ENCODE measurements at places on chromosomes 1 and 21.
A peak's percentile ranks its signal among the peaks of the same experiment; 100 is the strongest.

GRCh38 chr1:203289982-203290260, 15.4 kb upstream of the BTG2 start:
- DNase-seq, result no peak

DNA sequence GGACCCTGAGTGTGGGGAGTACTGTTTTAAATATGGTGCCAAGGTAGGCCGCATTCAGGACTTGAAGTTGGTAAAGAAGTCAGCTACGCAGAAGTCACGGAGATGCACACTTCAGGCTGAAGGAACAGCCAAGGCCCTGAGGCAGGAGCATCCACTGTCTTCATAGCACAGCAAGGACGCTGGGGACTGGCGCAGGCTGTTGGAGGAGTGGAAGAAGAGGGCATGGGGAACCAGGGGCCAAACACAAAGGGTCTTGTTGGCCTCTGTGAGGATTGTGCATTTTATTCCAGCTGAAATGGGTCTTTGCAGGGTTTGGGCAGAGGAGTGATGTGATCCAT, 16.6 kb downstream of the DNAJC16 start:
- no peak for DNase-seq

- DNase-seq, result peak; percentile 84
These were observed at the start of gene CR1L for GRCh38 chr1:207644852-207645634. TSS of gene CR1L (plus strand) at chr1:207645133. CDS start at chr1:207645234, 101 bp downstream.

DNA sequence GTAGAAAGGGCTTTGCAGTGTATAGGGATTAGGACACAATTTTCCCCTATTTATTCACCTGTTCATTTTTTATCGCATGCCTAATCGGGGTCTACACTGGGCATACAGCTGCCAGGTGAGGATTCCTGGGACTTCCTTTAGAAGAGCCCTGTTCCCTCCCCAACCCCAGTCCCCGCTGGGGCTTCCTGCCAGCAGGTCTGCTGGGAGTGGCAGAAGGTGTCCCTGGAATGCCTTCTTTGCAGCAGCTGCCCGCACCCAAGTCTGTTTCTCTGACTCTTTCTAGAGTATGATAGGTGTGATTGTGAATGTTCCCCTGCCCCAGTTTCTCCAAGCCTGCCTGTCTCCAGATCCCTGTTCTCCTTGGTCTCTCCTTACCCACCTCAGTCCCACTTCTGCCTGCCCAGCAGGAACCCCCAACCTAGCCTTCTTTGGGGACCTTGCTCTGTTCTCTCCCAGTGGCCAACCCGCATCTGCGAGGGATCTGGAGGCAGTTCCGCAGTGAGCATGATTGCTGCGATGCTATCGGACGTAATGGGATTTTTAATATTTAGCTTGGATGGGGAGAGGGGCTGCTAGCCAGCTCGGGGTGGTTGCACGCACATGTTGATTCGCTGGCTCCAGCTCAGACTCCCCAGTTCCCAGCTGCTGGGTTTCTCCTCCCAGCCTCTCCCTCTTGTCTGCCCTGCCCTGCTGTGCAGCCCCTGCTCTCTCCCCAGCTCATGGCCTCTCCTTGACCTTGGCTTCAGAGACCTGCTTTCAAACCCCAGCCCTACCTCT, 79.8 kb downstream of the EPHB2 start:
- DNase-seq, result no peak

GRCh38 chr1:211196880-211197279, 62.3 kb upstream of the RCOR3 start:
- DNase-seq, result no peak
